Skin of body (tissue), 3 donors: ENCODE measurements at places on chromosomes 4 and X. TPM values are rescaled to one million over a fixed set of nuclear protein-coding genes. Genes with fewer than 3 reads are reported as not detected.
A peak's percentile ranks its signal among the peaks of the same experiment; 100 is the strongest.

GRCh38 chr4:91118597-91118996 is 991.4 kb downstream of the CCSER1 start:
- DNase-seq = no peak

The C4orf36 gene
- total RNA-seq = 1.9 TPM

- DNase-seq = no peak
These were observed 453.4 kb upstream of the MAGEB2 start for GRCh38 chrX:29762006-29762405.

DNA sequence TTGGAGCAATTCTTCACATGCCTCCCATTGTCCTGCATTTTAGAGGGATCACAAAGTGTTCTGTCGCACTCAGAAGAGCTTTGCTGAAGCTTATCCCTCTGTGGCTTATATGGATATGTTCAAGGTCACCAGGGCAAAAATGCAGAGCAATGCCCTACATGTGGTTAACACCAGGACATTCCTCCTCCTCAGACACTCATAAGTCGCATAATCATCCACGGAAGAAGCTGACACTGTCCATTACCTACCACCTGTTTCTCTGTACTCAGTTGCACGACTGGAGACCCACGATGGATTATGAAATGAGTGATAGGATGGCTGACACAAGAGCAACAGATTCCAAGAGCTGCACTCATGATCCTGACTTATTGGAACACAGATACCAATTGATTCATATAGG is 68.7 kb upstream of the PRDX4 start:
- DNase-seq = no peak

- DNase-seq = no peak
These were observed 209.4 kb upstream of the NEIL3 start for GRCh38 chr4:177100307-177100706.

DNA sequence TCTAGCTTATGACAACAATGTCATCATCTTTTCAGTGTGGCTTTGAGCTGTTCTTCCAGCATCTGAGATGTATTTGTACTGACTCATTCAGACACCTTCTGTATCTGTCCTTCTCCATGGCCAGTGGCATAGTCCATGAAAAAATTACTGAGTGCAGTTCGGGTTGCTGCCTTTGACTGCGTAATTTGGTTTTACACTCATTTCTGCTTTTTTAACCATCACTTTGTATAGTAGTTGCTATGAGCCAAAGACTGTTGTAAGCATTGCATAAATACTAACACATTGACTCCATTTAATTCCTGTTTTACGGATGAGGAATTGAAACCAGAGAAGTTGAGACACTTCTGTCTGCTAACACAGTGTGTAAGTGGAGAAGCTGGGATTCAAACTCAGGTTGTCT is 190.7 kb upstream of the MID1 start:
- no peak for DNase-seq

- no peak for DNase-seq
These were observed 16.7 kb downstream of the PRR32 start for GRCh38 chrX:126836186-126836585.

DNA sequence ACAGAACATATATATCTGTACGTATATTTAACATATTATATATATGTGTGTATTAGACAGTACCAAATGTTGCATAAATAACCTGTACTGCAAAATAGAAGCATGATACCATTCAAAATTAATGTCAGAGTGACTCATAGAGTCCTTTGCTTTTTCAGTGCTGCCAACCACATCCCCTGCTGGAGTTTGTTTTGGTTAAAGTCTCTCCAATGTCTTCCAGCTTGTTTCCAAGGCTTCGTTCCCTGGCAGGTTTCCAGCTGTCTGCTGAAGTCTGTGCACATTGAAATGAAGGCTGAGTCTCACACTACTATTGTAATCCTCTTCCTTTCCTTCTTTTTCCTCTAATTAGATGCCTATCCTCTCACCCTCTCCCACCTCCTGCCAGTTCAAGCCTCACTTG is 14.9 kb downstream of the NRK start:
- DNase-seq = peak; percentile 28

The COL4A5 gene
- 76.4 TPM for total RNA-seq

The SLC9B2 gene
- total RNA-seq = 10.7 TPM

DNA sequence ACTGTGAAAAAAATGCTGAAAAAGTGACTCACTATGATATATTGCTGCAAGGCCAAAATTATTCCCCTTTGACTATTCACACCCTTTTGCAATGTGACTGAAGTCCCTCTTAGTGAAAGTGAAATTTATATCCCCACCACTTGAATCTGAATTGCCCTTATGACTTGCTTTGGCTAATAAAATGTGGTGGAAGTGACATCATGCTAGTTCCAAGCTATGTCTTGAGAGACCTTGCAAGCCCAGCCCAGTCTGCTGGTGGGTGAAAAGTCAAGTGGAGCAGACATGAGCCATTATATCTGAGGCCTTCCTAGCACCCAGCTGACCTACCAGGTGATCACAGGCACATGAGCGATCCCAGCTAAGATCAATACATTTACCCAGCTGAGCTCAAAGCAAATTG is 94.7 kb downstream of the LINC00632 start:
- no peak for DNase-seq

- DNase-seq = no peak
These were observed 1.6 kb downstream of the FAT4 start for GRCh38 chr4:125316401-125316790.

DNA sequence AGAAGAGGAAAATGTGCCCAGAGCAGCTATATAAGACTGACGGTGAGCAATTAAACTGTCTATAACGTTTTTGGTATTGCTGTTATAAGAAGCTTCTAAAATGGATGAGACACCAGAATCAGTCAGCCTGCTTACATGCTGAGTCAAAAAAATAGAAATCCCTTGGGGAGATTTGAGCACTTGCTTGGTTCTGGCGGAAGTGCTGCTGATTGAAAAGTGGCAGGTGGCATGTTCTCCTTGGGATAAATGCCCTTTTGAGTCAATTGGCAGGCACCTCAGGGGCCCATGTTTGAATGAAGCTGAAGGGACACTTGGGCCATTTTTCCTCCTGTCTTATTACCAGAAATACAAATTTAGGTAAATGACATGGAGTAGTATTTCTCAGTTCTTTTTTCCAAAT is 148.7 kb downstream of the PTCHD1 start:
- DNase-seq = no peak

GRCh38 chr4:44553180-44553579 is 98.2 kb downstream of the YIPF7 start:
- no peak for DNase-seq

- no peak for DNase-seq
These were observed 559.1 kb downstream of the ZNF674 start for GRCh38 chrX:45986081-45986480.

The IGFBP7 gene
- total RNA-seq = 85.4 TPM

DNA sequence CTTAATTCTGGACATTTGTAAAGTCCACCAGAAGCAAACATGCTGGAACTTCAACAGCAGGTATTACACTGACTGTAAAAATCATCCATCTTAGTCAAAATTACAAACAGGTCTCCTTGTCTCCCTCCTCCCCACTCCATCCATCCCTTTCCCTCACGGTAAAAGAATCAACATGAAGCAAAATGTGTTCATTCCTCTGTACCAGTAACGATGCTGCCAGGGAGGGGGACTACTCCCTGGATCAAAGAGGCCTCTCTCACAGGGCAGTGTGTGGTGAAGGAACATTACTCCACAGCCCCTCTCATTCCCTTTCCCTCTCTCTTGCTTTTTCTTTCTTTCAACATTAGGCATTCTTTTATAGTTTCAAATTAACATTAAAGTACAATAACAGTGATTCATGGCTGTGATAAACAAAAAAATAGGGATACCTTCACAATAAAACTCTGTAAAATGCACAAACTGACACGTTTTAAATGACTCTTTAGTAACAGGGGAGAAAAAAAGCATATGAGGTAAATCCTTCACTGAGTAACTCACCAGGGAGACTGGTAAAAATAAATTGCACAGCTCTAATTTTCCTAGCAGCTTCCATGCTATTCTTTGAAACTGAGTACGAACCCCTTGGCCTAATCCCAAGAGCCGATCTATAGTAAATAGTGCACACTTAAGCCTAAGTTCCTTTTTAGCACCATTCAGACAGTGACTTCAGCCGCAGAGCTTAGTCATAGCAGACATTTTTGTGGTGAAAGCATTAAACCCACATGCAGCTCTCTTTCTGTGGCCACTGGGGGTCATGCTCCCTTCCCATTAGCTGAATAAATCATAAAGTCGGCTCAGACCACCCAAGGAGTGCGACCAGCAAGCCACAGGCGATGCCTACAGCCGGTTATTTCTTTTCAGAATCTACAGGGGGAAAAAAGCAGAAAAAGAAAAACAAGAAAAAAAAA is 215.6 kb upstream of the GYPA start:
- DNase-seq = peak; percentile 61

- DNase-seq = no peak
These were observed 49.5 kb upstream of the IBSP start for GRCh38 chr4:87749883-87750282.

The ART3 gene
- 8.0 TPM for total RNA-seq

DNA sequence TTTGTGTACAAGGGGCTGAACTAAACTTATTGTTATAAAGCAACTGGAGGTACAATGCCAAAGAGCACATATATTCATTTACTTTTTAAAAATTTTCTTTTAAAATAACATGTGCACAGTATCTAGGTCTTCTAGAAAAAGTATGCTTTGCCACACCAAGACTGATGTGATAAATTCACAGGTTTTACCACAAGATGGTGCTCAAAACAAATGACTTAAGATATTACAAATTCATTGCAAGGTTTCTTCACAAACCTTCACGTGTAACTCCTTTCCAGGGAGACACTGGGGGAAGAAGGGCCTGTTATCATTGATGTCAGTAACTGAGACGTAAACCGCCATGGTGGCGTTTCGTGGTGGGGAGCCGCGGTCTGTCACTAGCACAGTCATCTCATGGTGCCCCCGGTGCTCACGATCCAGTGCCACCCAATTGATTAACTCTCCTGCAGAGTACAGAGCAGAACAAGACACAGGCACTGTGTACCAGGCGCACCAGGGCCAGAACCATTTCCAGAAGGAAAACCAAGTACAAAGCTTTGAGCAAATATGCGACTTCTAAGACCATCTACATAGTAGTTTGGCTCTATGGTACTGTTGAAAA is 162.2 kb downstream of the DCHS2 start:
- peak; percentile 45 for DNase-seq

DNA sequence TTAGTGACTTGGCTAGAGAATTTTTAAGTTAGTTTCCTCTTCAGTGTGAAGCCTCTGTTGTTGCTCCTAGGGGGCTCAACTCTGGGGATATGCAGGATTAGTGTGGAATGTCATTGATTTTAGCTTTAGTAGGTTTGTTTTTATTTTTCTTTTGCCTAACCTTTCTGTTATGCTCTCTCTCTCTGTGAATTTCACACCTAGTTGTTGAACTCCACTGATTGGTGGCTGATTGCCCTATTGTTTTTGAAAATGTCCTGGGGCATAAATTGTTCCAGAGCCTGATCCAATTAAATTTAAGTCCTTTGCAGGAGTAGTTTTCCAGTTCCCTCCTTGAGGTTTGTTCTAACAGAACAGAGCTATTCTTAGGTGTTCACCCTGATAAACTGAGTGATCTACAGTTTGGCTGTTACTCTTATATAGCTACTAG is 393.3 kb upstream of the CTSO start:
- no peak for DNase-seq

The DRD5 gene
- total RNA-seq = not detected

DNA sequence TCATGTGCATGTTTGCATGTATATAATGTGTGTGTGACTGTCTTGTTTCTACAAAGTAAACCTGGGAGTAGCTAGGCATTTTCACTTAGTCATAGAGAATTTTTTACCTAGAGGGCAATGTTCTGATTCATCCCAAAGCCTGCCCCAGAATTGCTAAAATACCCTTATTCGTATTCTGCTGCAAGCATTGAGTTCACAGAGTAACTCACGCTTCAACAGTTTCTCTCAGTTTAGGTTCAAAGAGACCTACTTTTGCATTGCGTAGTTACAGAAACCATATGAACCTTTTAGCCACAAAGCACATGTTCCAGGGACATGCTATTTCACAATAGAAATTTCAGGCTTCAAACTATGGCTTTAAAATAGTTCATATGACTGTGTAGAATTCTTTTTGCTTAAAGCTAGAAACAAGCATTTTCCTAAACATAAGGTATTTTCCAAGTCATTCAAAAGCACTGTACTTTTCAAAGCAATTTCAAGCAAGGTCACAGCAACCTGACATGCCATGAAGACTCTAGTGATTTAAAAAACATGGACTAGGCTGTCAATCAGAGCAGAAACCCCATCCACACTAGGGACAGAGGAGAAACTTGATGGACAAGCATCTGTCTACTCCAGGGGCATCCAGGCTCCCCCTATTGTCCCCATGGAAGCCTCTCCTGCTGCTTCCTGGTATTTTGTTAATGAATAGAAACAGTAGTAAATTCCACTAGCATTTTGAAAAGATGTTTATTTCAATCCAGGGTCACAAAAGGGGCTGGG is 81.5 kb upstream of the MAPK10 start:
- no peak for DNase-seq

DNA sequence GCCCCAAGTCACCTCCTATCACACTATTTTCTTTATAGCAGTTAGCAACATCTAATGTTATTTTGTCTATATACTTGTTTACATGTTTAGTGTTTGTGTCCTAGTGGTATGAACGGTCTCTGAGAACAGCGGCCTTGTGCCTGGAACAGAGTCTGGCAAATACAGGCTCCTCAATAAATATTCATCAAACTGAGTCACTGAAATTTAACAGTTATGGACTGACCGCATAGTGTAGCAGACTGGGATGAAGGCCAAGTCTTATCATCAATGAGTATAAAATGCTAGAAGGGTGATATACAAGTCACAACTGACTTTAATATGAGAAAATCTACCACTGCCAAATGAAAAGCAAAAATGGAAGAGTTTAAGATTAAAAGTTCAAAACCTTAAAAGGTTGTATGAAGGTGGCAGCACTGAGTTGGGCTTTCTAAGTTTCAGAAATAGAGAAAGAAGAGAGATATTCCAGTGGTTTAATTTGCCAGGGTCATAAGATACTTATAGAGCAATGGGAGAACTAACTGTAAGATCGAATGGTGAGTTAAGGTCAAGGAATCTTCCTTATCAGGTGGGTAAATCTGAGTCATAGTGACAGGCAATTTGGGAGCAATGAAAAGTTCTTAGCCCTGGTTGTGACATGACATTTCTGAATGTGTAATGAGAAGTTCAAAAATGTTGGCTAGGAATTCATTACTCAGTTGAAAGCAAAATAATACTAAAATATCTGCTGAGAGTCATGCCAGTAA is 34.9 kb downstream of the ELOVL6 start:
- DNase-seq = no peak

The SFRP2 gene
- 94.7 TPM for total RNA-seq

- peak; percentile 74 for DNase-seq
These were observed 228.0 kb downstream of the APBB2 start for GRCh38 chr4:40986375-40986774.

DNA sequence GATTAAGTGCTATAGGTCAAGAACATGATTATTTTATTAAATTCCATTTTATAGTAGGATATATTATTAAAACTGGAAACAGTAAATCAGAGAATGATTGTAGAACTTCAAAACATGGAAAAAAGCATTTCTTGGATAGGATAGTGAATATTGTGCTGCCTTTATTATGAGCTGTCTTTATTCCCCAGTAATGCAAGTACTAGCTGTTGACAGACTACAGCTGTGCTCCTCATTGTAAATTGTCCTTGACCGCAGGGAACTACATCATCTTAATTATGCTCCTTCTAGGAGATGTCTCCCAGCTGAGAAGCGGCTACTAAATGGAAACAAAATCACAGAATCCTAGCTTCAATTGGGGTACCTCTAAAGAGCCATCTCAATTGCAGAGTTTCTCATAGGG is 1457.2 kb upstream of the PCDH7 start:
- DNase-seq = no peak

The KLHL2 gene
- total RNA-seq = 10.1 TPM

The HSFX4 gene
- total RNA-seq = not detected
